Choroid plexus epithelial cell (primary cell): ENCODE measurements at places on chromosomes 5 and 9.

GRCh38 chr5:65928322-65928752 is 2.0 kb downstream of the ERBIN start:
- no peak for DNase-seq

DNA sequence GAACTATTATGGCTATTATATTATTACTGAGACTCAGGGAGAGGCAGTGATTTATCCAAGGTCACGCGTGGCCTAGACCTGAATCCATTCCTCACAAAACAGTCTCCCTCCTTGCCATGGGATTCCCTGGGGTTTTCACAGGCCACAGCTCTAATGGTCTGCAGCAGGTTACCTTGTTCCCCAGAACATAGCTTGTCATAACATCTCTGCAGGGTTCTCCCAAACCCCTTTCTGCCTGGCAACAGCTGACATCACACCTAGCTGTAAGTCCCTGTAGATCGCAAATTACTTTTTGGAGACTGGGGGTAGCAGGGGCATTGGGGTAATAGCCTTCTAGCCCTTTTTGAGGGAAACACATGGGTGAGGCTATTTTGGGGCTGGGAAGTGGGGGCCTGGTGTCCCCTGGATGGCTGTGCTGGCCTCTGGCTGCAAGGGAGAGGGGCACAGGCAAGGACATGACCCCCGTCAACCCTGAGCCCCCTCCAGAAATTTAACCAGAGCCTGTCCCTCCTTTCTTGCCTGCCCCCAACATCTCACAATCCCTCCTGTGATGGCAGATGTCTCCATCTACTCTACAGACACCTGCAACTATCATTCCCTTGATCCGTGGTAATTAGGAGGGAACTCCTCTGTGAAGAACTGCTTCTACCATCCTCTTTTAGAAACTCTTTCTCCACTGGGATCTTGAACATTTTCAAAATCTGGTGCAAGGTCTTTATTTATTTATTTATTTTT is 1.3 kb downstream of the CD74 start:
- peak; percentile 61 for DNase-seq

- DNase-seq, result no peak
These were observed 56.3 kb downstream of the GDA start for GRCh38 chr9:72205513-72205912.

DNA sequence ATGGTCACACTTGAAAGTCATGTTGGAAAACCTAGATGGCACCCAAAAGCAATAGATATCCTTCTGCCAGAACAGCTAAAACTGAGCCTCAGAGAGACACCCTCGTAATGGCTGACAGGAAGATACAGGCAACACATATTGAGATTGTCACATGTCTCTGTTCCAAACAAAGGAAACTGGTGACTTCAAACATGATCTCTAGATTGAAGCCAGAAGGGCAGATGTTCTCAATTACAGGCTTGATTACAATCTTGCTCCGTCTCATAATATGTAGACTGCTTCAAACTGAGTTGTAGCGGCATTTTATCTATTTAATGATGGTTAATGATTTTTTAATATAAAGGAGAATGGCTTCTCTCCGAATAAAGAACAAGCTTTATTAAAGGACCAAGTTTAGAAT is 774.3 kb downstream of the KCTD16 start:
- DNase-seq, result no peak

DNA sequence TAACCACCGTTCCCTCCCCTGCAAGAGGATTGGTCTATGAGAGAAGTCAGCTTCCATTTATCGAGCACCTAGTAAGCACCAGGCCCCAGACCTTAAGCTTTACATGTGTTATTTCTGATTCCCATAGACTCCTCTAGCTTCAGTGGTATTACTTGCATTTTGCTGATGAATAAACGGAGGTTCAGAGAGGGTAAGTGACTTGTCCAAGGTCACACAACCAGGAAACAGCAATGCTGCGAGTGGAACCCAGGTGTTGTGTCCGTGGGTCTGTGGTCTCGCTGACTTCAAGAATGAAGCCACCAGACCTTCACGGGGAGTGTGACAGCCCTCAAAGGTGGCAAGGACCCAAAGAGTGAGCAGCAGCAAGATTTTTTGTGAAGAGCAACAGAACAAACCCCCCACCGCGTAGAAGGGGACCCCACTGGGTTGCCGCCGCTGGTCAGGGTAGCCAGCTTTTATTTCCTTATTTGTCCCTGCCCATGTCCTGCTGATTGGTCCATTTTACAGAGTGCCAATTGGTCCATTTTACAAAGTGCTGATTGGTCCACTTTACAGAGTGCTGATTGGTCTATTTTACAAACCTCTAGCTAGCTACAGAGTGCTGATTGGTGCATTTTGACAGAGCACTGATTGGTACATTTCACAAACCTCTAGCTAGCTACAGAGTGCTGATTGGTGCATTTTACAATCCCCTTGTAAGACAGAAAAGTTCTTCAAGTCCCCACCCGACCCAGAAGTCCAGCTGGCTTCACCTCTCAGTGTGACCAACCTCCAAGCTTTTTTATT is 29.1 kb upstream of the KCNIP1 start:
- peak; percentile 12 for DNase-seq

GRCh38 chr9:72886386-72886785 is 66.5 kb downstream of the ALDH1A1 start:
- no peak for DNase-seq

DNA sequence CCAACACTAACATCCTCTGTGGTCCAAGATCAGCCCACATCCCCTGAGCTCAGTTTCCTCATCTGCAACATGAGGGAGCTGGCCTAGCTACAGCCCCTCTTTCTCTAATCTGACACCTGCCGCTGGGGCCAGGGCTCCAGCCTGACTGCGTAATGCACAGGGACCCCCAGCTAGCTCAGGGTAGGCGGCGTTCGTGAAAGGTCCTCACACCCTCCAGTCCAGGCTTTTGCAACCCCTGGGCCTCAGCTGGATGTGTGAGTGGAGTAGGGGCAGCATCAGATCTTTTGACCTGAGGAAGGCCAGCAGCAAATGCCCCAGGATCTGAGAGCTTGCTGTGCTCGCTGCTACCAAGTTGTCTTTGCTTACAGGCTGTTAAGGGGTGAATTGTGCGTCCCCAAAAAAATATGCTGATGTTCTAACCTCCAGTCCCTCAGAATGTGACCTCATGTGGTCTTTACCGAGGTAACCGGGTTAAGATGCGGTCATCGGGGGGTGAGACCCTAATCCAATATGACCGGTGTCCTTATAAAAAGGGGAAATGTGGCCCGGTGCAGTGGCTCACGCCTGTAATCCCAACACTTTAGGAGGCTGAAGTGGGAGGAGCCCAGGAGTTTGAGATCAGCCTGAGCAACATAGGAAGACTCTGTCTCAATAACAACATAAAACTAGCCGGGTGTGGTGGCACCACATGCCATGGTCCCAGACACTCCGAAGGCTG is 47.8 kb downstream of the PLPP7 start:
- DNase-seq, result no peak

DNA sequence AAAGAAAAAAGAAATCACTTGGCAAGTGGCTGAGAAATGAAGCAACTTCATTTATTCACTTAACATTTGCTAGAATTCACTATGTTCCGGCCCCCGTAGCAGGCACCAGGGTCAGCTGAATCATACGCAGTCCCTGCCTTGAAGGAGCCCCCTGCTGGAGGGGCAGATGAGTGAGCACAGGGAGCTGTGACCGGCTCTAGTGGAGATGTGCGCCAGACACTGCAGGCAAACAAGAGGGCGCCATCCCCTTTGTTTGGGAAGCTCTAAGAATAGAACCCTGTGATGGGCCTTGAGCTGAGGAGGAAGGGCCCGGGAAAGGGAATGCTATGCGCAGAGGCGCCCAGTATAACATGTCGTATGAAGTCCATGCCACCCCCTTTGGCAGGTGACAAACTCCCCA is 20.2 kb upstream of the RPL26L1 start:
- DNase-seq, result peak; percentile 48

DNA sequence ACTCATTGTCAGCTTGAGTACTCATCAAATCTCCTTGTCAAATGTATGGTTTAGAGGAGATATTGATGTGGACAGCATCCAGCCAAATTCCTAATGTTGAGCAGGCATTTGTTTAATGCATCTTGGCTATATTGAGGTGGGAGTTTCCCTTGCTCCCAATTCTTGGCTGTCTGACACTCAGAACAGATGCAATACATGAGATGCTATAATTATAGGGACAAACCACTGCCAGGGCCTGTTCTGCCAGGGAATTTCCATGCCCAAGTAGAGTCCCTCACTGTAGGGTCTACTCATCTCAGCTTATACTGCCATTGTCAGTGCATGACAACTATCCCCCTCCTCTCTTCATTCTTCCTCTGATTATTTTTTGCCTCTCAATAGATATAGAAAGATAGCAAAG is 392.0 kb upstream of the KCNN2 start:
- no peak for DNase-seq

GRCh38 chr9:106587042-106587441 is 275.9 kb upstream of the ZNF462 start:
- no peak for DNase-seq

- peak; percentile 97 for DNase-seq
These were observed 184.8 kb downstream of the KIAA0825 start for GRCh38 chr5:94433397-94434163.

- DNase-seq, result no peak
These were observed 410.1 kb downstream of the DMRT2 start for GRCh38 chr9:1460143-1460769.

DNA sequence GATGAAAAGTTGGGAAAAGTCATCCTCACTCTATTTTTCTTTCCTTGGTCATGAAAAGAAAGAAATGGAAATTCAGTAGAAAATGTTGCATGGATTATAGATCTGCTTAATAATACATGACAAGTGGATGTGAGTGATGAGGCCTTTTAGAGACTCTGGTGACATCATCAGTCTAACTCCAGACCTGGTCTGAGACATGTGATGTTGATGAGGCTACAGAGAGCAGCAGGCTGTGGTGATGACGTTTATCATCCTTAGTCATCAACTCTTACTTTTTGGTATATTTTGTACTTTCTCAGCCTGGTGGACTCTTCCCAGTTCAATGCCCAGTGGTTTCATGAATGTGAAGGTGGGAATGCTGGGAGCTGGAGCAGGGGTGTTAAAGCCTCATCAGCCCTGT is 116.4 kb downstream of the TTLL11 start:
- peak; percentile 58 for DNase-seq

DNA sequence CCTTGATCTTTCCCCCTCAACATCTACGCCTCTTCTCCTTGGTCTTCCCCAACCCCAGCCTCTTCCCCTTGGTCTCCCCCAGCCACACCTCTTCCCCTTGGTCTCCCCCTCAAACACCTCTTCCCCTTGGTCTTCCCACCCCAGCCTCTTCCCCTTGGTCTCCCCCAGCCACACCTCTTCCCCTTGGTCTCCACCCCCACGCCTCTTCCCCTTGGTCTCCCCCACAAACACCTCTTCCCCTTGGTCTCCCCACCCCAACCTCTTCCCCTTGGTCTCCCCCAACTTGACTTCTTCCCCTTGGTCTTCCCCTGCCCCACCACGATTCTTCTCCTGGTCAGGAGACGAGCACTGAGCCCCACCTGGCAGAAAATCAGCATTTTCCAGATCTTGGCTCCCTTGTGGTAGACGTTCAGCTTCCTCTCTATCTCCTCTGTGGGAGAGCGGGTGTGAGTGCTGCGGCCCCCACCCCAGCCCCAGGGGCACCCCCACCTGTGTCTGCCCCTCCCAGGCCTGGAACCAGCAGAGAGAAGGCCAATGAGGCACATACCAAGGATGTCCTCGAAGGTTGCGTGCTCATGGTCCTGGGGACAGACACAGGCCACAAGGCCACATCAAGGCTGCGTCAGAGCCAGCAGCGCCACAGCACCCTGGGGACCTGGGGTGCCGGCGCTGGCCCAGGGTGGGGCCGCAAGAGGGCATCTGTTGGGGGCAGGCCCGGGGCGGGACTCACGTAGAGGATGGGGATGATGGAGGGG is 7.0 kb downstream of the NSMF start:
- DNase-seq, result no peak

DNA sequence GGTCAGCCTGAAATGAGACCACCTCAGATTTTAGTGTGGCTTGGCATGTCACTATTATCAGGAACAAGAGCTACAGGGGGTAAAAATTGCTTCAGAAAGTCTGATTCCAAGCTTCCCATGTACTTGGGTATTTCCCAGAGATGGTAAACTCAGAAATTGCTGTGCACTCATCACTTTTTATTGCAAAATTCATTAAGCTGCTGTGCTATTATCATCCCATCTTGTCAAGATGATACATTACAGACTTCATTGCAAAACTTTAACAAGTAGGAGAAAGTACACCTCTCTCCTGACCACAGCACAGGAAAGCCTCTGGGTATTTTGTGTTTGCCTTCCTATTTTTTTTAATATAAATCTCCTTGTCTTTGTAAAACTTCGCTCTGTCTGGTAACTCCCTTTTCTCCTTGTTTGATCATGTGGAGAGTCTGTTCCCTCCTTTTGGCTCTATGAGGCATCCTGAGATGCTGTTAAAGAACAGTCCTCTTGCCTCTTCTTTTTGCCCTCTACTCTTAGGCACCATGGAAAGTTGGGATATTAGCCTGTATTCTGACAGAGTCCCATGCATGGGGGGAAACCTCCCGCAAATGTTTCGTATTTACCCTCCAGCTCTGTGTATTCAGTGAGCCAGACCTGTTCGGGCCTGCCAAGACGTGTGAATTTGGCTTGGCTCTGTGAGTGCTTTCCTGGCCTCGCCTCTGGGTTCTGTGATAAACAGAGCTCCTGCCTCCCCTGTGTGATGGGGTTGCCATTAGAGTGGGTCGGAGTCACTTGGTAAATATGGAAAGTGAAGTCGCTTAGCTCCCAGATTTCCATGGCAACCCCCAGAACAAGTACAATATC is 260.7 kb downstream of the NR3C1 start:
- peak; percentile 67 for DNase-seq

- DNase-seq, result no peak
These were observed 256.9 kb downstream of the DMAC1 start for GRCh38 chr9:7542693-7543092.

DNA sequence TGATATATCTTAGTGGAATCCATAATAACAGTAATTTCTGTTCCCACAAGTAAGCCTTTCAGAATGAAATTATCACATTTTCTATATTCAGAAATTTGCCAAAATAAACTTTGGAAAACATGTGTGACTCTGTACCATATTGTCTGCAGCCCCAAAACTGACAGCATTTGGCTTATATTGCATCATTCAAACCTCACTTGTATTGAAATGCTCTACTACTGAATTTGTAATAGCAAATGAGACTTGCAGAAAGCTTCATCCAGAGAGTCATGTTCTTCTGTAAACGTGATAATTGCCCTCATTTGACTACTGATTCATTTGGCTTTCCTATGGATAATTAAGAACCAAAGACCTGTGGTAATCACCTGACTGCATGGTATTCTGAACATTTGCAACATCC is 1249.5 kb upstream of the CDH18 start:
- DNase-seq, result peak; percentile 8

DNA sequence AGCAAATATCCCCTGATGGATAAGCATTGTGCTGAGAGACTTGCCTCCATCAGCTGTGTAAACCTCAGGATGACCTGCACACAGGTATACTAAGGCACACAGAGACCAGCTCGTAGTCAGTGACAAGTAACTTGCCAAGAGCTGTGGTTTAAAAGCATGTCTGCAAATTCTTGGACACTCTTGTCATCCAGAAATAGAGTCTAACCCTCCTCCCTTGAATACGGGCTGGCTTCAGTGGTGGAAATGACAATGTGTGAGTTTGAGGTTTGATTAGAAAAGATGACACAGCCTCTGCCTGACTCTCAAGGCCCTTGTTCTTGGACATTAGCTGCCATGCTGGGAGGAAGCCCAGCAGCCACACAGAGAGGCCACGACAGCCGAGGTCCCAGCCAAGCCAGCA is 114.4 kb downstream of the GADD45G start:
- DNase-seq, result no peak
